Esophagus muscularis mucosa (tissue), 4 donors: ENCODE measurements at places on chromosomes 5 and 9. TPM values are rescaled to one million over a fixed set of nuclear protein-coding genes. Genes with fewer than 3 reads are reported as not detected.

GRCh38 chr5:115360046-115360685 is 63.7 kb upstream of the CCDC112 start:
- H3K4me1 ChIP-seq = no peaks in the 10 kb centered on the region
- no peak overlapping the region for H3K27ac ChIP-seq

GRCh38 chr5:73129143-73129542 is 8.8 kb downstream of the TMEM171 start:
- H3K27me3 ChIP-seq = peaks cover 19% of the 10 kb centered on the region
- DNase-seq = no peak
- no peak overlapping the region for H3K27ac ChIP-seq
- H3K4me1 ChIP-seq = no peaks in the 10 kb centered on the region
- H3K4me3 ChIP-seq = no peak overlapping the region
- H3K36me3 ChIP-seq = no peaks in the 10 kb centered on the region

PCDHGB7 gene
- total RNA-seq = 14.2 TPM

DNA sequence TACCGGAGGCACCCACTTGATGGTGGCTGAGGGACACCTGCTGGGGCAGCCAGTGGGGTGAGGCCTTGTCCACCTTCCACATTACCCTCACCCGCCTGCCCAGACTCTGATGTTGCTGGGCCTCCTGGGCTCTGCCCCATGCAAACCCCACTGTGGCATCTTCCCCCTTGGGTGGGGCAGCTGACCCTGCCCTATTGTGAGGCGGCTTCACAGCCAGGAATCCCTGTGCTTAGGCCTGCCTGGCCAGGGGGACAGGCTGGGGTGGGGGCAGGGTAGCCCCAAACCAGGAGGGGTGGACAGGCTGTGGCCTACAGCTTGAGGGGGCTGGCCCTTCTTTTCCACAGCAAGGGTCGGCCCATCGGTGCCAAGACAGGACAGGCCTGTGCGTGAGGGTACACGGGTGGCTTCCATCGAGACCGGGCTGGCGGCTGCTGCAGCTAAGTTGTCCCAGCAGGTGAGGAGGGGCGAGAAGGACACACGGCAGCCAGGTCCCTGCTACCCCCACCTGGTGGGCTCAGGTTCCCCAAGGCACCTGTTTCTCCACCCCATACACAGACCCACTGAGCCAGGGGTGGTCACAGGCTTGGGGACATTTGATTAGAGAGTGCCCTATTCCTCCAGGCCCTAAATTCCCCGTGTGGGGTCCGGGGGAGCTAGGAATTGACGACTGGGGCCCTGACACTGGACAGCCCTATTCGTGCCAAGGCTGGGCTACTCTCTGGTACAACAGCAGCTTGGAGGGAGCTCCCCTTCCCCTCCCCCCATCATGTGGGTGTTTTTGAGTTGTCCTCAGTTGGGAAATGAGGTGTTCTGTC is 99.2 kb downstream of the PHF2 start:
- H3K27me3 ChIP-seq = no peaks in the 10 kb centered on the region
- no peak overlapping the region for H3K4me3 ChIP-seq
- H3K36me3 ChIP-seq = peaks cover 46% of the 10 kb centered on the region
- no peak for DNase-seq

ZDHHC11B gene
- 2.2 TPM for total RNA-seq
